Smooth muscle cell of the umbilical artery (primary cell): ENCODE measurements at places on chromosomes 13 and 19. TPM values are rescaled to one million over a fixed set of nuclear protein-coding genes. Genes with fewer than 3 reads are reported as not detected.

The CCDC70 gene
- not detected in 2 replicates for total RNA-seq

The ADAMTSL5 gene
- 5.0 and 5.4 TPM in 2 replicates for total RNA-seq

The DENND1C gene
- total RNA-seq, result not detected in 2 replicates

The PSG6 gene
- total RNA-seq, result not detected in 2 replicates

The GPR12 gene
- not detected in 2 replicates for total RNA-seq
